ENCODE measurements at places on chromosomes 2 and 18.

GRCh38 chr2:28350791-28351285 is 41.8 kb upstream of the FOSL2 start:
- no peak for DNase-seq

DNA sequence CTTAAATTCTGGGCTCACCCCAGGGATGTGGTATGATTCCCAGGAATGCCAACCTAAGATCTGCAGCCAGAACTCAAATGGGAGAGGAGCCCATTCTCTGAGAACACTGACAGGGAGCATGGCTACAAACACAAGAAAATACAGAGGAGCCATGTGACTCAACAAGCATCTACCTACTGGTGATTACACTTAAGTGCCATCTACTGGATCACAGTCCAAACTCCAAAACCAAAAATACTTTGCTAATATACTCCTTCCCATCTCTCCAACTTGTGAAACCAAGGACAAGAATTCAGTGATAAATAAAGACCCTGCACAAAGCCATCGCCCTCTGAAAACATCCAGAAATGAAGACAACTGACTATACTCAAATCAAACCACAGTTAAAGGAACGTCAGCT is 116.9 kb downstream of the NR4A2 start:
- no peak for DNase-seq

GRCh38 chr2:48600917-48601316 is 16.7 kb upstream of the GTF2A1L start:
- DNase-seq, result no peak

- DNase-seq, result no peak
Measured at GRCh38 chr18:31973929-31974546, 31.1 kb upstream of the TRAPPC8 start.

DNA sequence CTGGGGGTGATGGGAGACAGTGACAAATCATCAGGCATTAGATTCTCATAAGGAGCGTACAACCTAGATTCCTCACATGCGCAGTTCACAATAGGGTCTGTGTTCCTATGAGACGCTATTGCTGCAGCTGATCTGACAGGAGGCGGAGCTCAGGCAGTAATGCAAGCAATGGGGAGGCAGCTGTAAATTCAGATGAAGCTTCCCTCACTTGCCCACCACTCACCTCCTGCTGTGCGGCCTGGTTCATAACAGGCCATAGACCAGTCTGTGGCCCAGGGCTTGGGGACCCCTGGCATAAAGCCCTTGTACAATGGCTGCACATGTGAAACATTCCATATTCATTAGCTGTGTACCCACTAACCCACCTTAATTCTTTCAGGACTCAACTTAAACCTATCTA is 18.0 kb downstream of the NMUR1 start:
- no peak for DNase-seq

GRCh38 chr2:187435756-187436155 is 12.3 kb downstream of the CALCRL start:
- no peak for DNase-seq

DNA sequence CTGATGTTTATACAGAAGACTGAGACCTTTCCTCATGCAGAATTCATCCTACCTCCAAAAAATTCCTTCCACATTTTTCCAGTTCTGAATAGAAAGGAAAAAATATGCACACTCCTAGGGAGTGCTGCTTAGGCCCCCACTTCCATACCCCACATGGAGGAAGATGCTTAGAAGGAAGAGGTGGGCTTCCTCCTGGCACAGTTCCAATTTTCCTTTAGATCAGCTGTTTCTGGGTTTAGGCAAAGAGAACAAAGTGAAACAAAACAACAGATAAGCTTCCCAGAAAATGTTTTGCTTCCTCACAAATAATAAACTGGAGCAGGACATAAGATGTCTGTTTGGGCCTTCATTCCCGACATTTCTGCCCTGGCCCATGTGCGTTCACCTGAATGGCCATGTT is 172.6 kb downstream of the PRPF40A start:
- DNase-seq, result no peak

- no peak for DNase-seq
Measured at GRCh38 chr2:20669562-20670314, 2.8 kb downstream of the GDF7 start.

GRCh38 chr18:62331581-62332356 is 6.7 kb downstream of the TNFRSF11A start:
- DNase-seq, result no peak

GRCh38 chr2:100880730-100881129 is 60.8 kb downstream of the NPAS2 start:
- no peak for DNase-seq

- no peak for DNase-seq
Measured at GRCh38 chr2:84040281-84040680, 418.8 kb downstream of the SUCLG1 start.

GRCh38 chr2:111535404-111535803 is 348.6 kb downstream of the ANAPC1 start:
- no peak for DNase-seq

GRCh38 chr2:234339501-234339900 is 157.4 kb downstream of the ARL4C start:
- no peak for DNase-seq

GRCh38 chr2:145751629-145752028 is 1231.7 kb upstream of the ZEB2 start:
- no peak for DNase-seq

GRCh38 chr2:157479081-157480027 is 35.5 kb upstream of the CYTIP start:
- no peak for DNase-seq

GRCh38 chr18:73007195-73007914 is 139.6 kb upstream of the NETO1 start:
- no peak for DNase-seq

Data from GOT3 (cell line).